ENCODE measurements at places on chromosomes 3 and 15. TPM values are rescaled to one million over a fixed set of nuclear protein-coding genes. Genes with fewer than 3 reads are reported as not detected.

ELP6 gene
- total RNA-seq, result 42.4 TPM

CD96 gene
- total RNA-seq, result not detected

MME gene
- total RNA-seq, result 9.7 TPM

ANKRD63 gene
- total RNA-seq, result 2.3 TPM

MORC1 gene
- total RNA-seq, result 0.23 TPM

EPHB1 gene
- 24.2 TPM for total RNA-seq

TRIP4 gene
- 15.9 TPM for total RNA-seq

CAND2 gene
- total RNA-seq, result 16.8 TPM

CADM2 gene
- 172 TPM for total RNA-seq

GABRR3 gene
- total RNA-seq, result not detected

ROPN1 gene
- total RNA-seq, result not detected

GOLGA8M gene
- total RNA-seq, result not detected

ZNF774 gene
- 8.3 TPM for total RNA-seq

MESP1 gene
- 2.5 TPM for total RNA-seq

RFX7 gene
- 27.0 TPM for total RNA-seq

CDV3 gene
- total RNA-seq, result 125 TPM

ADCY5 gene
- 58.6 TPM for total RNA-seq

ACTC1 gene
- total RNA-seq, result 1.8 TPM

RFT1 gene
- total RNA-seq, result 11.3 TPM

COL8A1 gene
- total RNA-seq, result 1.8 TPM

RHOA gene
- total RNA-seq, result 200 TPM

SLC12A8 gene
- 5.8 TPM for total RNA-seq

ITIH4 gene
- 6.0 TPM for total RNA-seq

SNUPN gene
- 24.5 TPM for total RNA-seq

CLEC3B gene
- total RNA-seq, result 34.4 TPM

PLA2G4E gene
- total RNA-seq, result not detected

MUC13 gene
- total RNA-seq, result not detected

SPATA12 gene
- not detected for total RNA-seq

ISL2 gene
- total RNA-seq, result not detected

IL17RD gene
- total RNA-seq, result 27.7 TPM

IL16 gene
- 1.8 TPM for total RNA-seq

ACAN gene
- total RNA-seq, result 3.0 TPM

CATSPER2 gene
- total RNA-seq, result 5.5 TPM

PRTG gene
- 8.8 TPM for total RNA-seq

SKOR1 gene
- 0.69 TPM for total RNA-seq

THPO gene
- not detected for total RNA-seq

DNAJC13 gene
- 72.4 TPM for total RNA-seq

ALG3 gene
- total RNA-seq, result 15.2 TPM

EFCC1 gene
- 1.6 TPM for total RNA-seq

CCR2 gene
- 0.23 TPM for total RNA-seq

GOLGA6L2 gene
- not detected for total RNA-seq

NDUFAF3 gene
- total RNA-seq, result 34.6 TPM

MON1A gene
- total RNA-seq, result 14.3 TPM

SPSB4 gene
- total RNA-seq, result 7.2 TPM

SLC24A5 gene
- total RNA-seq, result 0.92 TPM

ZNF717 gene
- 28.4 TPM for total RNA-seq

CHRNA3 gene
- 4.8 TPM for total RNA-seq

SLC22A14 gene
- 0.69 TPM for total RNA-seq

PCLAF gene
- total RNA-seq, result 7.8 TPM

CLSTN2 gene
- total RNA-seq, result 36.7 TPM

C3orf22 gene
- total RNA-seq, result not detected

SCAMP5 gene
- total RNA-seq, result 82.1 TPM

SPINK8 gene
- total RNA-seq, result not detected

LMOD3 gene
- total RNA-seq, result 0.23 TPM

LRRC58 gene
- total RNA-seq, result 30.2 TPM

CASR gene
- 0.69 TPM for total RNA-seq

STRIT1 gene
- total RNA-seq, result 2.1 TPM
